ENCODE measurements at places on chromosomes 2 and 18. TPM values are rescaled to one million over a fixed set of nuclear protein-coding genes. Genes with fewer than 3 reads are reported as not detected.

The ASIC4 gene
- 0.17 TPM for total RNA-seq

The CEBPZ gene
- total RNA-seq = 46.6 TPM

The RMND5A gene
- total RNA-seq = 41.0 TPM

The C18orf54 gene
- total RNA-seq = 5.5 TPM

The TANK gene
- total RNA-seq = 79.6 TPM

The RBBP8 gene
- total RNA-seq = 59.7 TPM

The GALNT1 gene
- total RNA-seq = 83.2 TPM

The TANC1 gene
- total RNA-seq = 35.3 TPM

The TRIM54 gene
- total RNA-seq = not detected

The MREG gene
- 6.8 TPM for total RNA-seq

The GALNT3 gene
- total RNA-seq = 20.2 TPM

The RAB31 gene
- 6.1 TPM for total RNA-seq

The FOXI3 gene
- not detected for total RNA-seq

The DYNAP gene
- total RNA-seq = 0.59 TPM

The CHRNG gene
- not detected for total RNA-seq

The RFX8 gene
- not detected for total RNA-seq

The GPR45 gene
- total RNA-seq = not detected

The OXER1 gene
- not detected for total RNA-seq

The CASP10 gene
- 0.27 TPM for total RNA-seq
